ENCODE measurements at places on chromosomes 2 and 18.

DNA sequence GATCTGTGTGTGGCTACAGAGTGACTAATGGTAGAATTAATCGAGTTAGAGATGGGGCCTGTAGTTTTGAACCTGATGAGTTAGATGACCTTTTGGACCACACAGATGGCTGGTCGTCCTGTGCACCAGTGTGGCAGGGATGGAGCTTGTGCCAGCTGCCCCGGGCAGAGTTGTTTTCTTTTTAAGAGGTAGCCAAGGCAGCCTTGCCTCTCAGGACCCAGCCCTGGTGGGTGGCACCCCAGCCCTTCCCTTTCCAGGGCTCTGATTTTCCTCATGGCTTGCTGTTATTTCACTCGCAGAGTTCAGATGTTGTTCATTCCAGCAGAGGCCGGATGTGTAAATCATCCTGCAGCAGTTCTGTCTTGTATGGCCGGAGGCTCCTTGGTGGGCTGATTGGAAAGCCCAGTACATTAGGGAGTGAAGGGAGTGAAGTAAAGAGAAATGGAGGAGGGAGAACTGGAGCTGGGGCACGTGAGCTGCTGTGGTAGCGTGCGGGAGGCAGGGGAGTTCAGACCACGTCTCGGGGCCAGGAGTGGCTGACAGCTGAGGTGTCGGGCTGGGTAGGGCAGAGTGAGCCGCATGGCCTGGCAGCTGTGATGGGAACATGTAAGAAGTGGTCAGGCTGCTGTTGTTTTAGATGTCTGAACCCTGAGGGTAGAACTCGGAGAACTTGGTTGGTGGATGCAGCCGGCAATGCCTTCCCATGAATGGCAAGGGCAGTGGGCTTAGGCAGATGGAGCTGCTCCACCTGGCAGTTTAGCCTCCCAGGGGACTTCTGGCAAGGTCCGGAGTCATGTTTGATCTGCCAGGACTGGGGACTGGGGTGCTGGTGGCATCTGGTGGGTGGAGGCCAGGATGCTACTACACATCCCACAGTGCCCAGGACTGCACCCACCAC is 28.8 kb downstream of the ASAP2 start:
- no peak for DNase-seq

- no peak for DNase-seq
These were observed 1.1 kb upstream of the PXDN start for GRCh38 chr2:1745171-1746023.

DNA sequence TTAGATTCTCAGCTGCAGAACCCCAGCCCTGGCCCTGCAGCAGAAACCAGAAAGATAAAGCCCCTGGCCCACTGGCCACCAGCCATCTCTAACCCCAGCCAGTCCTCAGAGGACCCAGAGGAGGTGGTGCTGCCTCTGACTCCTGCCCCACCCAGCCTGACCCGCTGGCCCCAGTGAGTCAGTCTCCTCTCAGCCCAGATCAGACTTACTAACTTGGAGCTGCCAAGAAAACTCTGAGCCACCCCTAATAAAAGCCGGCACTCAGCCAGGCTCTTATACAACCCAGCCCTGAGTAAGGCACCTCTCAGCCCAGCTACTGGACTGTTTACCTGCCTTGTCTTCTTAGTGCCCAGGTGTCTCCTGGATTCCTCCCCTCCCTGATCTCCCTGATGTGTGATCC is 2.0 kb downstream of the SLC14A2 start:
- DNase-seq, result no peak

DNA sequence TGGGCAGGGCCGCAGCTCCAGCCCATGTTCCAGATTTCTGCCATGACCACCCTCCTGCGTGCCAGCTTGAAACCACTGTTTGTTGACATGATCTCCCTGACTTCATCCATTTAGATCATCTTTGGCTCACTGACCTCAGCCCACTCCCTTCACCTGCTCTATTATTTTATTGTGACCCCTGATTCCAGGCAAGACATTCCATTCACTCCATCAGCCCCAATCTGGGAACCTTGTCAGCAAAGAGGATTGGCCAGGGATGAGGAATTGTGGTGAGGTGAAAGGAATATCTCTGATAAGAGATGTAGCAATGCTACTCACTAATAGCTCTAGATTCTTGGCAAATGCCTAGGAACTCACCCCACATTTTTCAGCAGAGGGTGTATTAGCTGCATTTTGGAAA is 174.2 kb downstream of the TMEM247 start:
- no peak for DNase-seq

- no peak for DNase-seq
These were observed 383.1 kb upstream of the ID2 start for GRCh38 chr2:8298783-8299182.

GRCh38 chr2:203783496-203784203 is 77.2 kb downstream of the CD28 start:
- no peak for DNase-seq

DNA sequence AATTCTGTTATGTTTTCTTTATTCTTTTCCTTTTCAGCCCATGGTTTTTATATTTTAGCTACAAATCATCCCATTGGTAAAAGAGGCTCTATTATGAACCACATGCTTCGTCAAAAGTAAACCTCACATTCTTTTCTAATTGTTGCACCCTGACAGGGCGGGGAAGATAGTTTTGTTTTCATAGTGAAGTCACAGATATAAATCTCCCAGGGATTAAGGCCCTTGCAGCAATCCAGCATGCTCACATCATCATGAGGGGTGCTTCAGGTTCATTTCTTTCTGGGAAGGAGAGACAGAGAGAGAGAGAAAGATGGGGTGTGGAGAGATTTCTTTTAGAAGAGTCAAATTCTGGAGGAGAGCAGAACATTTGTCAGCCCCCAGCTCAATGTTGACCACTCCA is 124.5 kb upstream of the CDC42EP3 start:
- DNase-seq, result no peak

DNA sequence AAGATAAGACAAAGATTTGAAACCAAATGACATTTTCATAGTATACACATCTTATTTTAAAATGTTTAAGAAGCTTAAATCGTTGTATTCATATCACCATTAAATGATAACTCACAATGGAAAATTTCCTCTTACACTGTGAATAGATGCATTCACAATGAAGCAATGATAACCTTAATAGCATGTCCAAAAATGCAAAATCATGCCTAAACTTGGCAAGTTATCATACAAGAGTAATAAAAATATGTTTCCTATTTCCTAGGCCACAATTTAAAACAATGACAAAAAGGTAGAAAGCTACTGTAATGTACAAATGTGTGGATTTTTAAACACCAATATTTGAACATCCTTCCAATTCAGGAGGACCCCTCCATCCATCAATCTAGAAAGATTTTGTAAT is 157.4 kb upstream of the GULP1 start:
- no peak for DNase-seq

- DNase-seq, result no peak
These were observed 70.3 kb upstream of the CWC22 start for GRCh38 chr2:180077295-180077906.

GRCh38 chr18:6370410-6370809 is 44.3 kb downstream of the L3MBTL4 start:
- no peak for DNase-seq

DNA sequence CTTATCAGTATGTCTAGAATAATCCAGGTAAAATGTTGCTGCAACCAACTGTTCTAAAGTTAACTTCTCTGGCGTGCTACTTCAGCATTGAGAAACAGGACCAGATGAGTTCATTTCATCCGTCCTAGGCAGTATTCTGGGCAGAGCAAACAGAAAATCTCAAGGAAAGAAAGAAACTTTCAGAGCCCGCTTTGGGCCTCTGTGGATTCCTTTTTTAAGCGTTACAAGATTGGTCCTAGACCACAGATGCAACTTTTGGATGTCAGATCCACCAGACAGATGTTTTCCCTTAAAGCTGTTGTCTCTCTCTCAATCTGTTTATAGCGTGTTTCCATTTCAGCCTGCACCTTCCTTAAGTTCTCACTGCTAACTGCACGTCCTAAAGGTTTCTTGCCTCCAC is 75.0 kb downstream of the BCL2 start:
- no peak for DNase-seq

DNA sequence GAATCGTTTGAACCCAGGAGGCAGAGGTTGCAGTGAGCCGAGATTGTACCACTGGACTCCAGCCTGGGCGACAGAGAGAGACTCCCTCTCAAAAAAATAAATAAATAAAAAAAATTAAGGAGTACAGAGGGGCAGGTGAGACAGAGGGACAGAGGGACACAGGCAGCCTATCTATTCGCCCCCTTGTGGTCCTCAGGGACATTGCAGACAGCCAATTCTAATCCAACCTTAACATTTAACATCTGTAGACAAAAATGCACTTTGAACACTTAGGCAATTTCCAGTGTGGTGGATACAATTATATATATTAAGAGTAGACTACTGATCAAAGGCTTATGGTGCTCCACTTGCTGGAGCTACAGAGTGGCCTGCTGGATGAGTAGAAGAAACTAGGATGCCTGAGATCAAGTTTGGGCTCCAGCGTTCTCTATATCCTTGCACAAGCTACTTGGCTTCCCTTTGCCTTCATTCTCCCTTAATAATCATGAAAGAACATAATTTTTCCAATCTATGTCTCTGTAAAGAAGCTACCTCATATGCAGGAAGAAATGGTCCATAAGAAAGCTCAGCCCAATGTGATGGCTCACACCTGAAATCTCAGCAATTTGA is 8.2 kb upstream of the SMARCAL1 start:
- no peak for DNase-seq

DNA sequence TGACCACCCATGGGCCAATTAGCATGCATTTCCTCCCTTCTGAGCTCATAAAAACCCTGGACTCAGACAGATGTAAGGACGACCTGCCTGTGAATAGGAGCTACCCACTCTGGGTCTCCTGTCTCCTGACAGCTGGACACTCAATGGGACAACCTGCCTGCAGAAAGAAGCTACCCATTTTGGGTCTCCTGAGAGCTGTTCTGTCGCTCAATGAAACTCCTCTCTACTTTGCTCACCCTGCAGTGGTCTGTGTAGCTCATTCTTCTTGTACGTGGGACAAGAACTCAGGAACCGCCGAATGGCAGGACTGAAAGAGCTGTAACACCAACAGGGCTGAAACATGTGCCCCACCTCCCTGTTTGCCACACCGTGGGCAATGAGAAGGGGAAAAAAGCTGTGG is 60.3 kb upstream of the DYNC1I2 start:
- DNase-seq, result no peak

DNA sequence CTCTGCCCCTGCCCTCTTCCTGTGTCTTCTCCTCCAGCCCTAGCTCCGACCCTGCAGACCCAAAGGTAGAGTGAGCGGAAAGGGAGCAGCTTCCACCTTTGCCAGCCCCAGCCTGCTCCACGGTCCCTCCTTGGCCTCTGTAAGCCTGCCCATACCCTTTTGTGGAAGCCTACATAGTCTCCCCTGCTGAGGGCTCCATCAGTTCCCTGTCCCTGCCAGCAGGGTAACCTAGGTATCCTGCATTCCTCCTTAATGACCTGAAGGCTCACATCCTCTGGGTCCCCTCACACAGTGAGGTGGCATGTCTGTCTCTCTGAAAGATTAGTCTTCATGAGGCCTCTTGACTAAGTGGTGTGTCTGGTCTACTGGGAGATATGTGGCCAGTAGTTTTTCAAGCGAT is 20.5 kb upstream of the ACKR3 start:
- no peak for DNase-seq

GRCh38 chr2:48315896-48316194 is 214.1 kb upstream of the STON1 start:
- no peak for DNase-seq

DNA sequence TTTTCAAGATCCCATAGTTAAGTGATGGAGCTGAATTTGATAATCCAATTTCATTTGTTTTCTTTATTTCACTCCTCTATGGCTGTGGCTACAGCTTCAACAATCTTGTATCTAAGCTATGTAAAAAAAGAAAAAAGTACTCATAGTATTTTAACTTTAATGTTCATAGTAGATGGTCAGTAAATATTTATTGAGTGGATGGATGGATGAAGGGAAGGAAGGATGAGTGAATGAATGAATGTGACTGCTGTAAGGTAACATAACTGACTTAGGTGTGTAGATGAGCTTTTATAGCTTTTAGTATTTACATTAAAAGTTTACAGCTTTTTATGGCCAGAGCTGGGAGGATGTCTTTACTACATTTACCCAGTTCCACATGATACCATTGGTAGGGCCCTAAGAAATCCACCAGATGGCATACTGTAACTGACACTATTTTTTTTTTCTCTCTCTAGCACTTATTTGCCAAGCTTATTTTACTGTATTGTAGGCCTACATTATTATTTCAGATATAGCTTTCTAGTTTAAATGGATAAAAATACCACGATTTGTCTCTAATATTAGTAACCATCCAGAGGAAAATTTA is 13.4 kb upstream of the HRH4 start:
- no peak for DNase-seq

- DNase-seq, result no peak
These were observed 419.8 kb downstream of the SETBP1 start for GRCh38 chr18:45100321-45101105.

GRCh38 chr2:223142118-223142517 is 90.1 kb downstream of the KCNE4 start:
- no peak for DNase-seq

GRCh38 chr2:191109888-191110287 is 40.9 kb downstream of the STAT4 start:
- DNase-seq, result no peak

GRCh38 chr2:30115141-30115980 is 31.4 kb upstream of the YPEL5 start:
- DNase-seq, result no peak

- DNase-seq, result peak; percentile 53
These were observed 68.5 kb upstream of the STK17B start for GRCh38 chr2:196239622-196240587.

All from activated naive CD4-positive, alpha-beta T cell (primary cell).